KBM-7 (cell line): ENCODE measurements at places on chromosomes 6 and 20.
A peak's percentile ranks its signal among the peaks of the same experiment; 100 is the strongest.

- no peak for DNase-seq
These were observed 637.1 kb upstream of the CITED2 start for GRCh38 chr6:140011537-140011936.

DNA sequence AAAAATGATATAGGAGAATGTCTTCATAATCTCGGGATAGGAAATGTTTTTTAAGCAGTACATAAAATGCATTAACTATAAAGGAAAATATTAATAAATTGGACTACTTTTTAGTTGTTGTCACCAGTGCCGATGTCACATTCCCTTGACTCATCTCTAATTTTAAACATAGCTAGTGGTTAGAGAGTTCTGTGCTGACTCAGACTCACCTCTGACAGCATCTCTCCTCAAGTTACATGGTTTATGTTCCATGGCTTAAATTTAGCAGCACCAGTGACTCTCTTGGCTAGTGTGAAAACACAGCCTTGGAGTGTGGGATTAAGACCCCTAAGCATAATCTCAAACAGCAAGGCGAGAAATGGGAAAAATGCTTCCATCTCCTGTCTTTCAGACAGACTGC is 311.8 kb upstream of the MMS22L start:
- no peak for DNase-seq

DNA sequence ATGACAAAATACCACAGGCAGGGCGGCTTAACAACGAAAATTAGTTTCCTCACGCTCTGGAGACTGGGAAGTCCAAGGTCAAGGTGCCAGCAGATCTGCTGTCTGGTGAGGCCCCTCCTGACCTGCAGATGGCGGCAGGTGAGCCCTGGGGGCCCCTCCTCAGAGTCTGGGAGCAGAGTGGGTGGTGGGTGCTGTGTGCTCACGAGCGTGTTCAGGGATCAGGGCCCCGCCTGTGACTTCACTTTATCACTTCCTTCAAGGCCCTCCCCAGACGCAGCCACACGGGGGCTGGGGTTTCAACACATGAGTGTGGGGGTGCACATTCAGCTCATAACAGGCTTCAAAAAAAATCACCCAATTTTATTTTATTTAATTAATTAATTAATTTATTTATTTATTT is 39.3 kb downstream of the SLC2A4RG start:
- DNase-seq = no peak

DNA sequence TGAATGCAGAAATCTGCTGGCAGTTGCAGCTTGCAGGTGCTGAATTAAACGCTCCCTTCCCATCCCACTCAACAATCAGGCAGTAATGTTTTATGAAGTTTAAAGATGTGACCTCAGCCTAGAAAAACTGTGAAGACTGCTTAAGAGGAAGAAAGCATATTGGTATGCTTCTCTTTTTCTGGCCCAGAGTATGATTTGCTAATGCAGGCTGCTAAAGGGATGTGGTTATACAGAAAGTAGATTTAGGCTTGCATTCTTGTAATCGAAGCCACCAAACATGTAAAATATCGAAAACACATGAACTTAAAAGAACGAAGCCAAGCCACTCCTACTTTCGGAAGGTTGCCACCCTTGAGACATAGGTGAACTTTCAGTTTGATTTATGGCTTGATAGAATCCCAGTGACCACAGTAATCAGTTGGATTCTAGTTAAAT is 40.7 kb downstream of the MAP3K5 start:
- DNase-seq = peak; percentile 57

GRCh38 chr6:89205819-89206218 is 11.3 kb downstream of the GABRR1 start:
- no peak for DNase-seq

DNA sequence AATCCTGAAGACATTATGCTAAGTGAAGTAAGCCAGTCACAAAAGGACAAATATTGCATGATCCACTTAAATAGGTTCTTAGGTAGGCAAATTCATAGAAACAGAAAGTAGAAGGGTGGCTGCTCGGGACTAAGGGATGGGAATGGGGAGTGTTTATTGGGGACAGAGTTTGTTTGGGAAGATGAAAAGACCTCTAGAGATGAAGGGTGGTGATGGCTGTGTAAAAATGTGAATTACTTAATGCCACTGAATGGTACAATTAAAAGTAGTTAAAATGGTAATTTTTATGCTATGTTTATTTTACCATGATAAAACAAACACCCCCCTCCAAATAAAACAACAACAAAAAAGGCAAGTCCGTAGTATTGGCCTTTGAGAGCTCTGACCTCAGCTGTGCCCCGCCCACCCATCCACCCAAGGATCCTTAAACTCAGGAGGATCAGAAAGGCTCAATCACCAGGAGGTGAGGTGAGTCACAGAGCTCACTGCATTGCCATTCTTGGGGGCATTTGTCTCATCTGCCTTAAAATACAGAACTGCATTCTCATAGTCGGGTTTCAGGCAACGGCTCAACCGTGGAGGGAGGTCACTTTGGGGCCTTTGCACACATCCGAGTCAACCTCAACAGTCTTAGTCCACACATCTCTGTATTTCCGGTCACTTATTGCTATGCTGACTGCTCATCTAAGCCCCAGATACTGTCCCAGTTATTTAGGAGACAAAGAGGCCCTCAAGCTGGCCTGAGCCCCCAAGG is 96.7 kb downstream of the SLC22A23 start:
- no peak for DNase-seq

GRCh38 chr6:307874-308273 is 15.6 kb downstream of the DUSP22 start:
- no peak for DNase-seq

DNA sequence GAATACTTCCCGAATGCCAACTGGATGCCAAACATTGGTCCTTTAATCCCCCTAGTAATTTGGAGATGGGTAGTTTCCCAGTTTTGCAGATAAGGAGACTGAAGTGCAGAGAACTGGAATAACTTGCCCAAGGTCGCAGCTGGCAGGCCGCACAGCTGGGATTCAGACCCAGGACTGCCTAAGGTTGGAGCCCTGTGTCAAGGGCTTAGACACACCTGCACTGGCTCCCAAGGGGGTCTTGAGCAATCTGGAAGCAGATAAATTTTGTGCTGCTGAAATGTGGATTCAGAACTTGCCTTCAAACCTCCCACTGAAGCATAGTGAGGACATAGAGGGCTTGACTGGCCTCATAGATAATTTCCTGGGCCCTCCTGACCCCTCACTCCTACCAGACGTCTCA is 30.5 kb downstream of the FOXP4 start:
- DNase-seq = no peak

- no peak for DNase-seq
These were observed 59.7 kb upstream of the MDGA1 start for GRCh38 chr6:37757381-37757780.

GRCh38 chr6:83708970-83709747 is at the start of gene SNAP91:
TSS of gene SNAP91 (minus strand) at chr6:83709101. CDS start at chr6:83707927, 1,174 bp downstream.
- DNase-seq = peak; percentile 27

DNA sequence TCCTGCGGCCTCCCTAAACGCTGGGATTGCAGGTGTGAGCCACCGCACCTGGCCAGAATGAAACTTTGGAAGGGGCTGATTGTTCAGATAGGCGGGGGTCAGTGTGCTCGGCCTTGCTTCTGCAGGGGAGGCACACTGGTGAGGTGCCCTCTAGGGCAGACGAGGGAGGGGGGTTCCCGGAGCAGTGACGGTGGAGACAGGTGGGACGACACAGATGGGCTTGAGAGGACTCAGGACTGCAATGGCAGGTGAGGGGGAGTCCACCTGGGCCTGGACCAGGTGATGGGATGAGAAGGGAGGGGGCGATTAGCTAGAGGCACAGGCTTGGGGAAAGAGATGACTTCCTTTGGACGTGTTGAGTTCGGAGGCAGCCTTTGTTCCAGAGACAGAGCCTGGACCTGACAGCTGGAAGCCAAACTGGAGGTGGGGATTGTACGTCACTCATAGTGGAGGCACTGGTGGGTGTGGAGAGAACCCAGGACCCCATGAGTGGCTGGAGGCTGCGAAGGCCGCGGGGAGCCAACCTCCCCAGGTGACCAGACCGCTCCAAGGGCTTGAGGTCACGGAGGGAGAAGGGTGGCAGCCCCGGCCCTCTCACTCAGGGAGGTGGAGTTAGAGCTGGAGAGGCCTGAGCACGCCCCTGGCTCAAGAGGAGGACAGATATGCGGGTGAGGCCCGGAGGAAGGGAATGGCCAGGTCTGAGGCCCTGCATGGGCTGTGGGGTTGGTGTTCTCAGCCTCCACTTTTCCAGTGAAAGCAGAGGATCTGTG is 10.5 kb upstream of the MAP1LC3A start:
- no peak for DNase-seq

DNA sequence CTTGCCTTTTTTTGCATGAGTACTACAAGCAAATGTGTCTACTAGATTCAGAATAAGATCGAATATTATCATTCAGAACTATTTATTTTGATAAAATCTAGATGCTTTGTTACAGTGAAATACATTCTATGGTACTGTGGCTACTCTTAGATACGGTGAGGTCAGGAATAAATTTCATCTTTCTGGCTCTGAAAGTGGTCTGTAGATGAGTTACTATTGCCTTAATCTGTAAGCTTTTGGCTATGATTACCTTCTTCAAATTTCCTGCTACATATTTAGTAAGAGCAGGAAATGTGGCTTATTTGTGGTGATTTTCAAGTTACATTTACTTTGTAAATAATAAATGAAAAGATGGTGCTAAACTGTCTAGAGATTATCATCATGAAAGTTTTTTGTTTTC is 50.0 kb downstream of the SCAF8 start:
- no peak for DNase-seq

DNA sequence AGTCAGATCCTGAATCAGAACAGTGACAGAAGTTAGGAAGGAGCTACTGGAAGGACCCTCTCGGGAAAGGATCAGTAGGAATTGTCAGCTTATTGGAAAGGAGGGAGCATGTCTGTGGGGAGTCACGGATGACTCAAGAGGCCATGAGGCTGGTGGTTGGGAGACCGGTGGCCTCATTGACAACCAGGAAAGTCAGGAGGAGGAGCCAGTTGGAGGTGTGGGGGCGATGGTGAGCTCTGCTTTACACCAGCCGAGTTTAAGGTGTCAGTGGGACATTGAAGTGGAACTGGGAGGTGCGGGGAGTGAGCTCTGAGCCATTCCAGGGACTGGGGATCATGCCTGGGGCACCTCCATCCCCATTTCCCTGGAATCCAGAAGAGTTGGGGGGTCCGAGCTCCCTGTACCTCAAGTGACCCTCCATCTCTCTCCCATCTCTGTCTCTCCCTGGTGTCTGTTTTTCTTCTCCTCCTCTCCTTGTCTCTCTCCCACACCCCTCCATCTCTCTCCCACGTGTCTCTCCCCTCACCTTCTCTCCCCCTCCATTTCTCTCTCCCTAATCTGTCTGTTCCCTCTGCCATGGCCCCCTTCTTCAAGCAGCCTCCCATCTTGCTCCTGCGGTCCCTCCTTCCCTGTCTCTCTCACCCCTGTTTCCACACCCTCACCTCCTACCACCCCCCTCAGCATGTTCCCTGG is 14.3 kb upstream of the ZBTB9 start:
- no peak for DNase-seq

GRCh38 chr6:116404696-116405095 is 33.9 kb downstream of the DSE start:
- DNase-seq = no peak

GRCh38 chr20:16267526-16267925 is 305.7 kb downstream of the KIF16B start:
- no peak for DNase-seq

DNA sequence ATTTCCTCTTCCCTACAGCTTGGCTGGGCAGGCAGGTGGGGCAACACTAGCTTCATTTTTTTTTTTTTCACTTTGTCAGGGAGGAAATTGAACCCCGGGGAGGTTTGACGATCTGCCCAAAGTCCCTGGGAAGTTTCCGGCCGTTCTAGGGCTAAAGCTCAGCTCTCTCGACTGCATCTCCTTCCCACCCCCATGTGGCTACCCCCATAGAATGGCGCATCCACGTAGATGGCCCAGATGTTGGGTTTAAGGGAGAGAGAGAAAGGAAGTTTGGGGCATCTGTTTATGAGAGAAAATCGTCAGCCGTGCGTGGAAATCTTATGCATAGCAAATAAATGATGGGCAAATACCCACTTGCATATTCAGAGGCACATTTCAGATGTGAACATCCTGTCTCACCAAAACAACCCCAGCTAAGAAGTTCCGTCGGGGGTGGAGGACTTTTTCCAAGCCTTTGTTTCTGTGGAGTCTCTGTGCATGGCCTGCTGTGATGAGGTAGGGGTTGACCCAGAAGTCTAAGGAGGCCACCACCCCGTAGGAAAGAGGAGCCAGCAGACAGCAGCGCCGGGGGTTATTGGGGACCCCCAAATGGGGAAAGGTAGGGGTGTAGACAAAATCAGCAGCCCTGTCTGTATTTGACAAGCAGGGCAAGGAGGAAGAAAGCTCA is 40.5 kb upstream of the ZNF831 start:
- no peak for DNase-seq

- no peak for DNase-seq
These were observed 15.8 kb downstream of the POM121L2 start for GRCh38 chr6:27296106-27296783.

DNA sequence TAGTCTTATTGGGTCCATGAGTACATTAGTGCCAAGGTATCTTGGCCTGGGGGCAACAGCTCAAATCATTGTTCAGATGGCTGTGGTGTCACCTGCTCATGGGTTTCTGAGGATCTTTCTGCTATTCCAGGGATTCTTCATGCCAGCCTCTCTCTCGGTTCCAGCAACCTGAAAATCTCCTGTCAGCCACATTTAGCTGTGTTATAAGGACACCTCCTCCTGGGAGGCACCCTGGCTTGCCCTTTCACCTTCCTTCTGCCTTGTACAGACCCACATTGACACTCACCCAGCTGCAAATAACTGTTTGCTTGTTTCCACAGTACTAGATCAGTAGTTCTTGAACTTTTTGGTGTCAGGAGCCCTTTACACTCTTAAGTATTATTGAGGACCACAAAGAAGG is 159.9 kb downstream of the GRM4 start:
- DNase-seq = no peak
